ENCODE measurements at places on chromosomes 2 and 18. TPM values are rescaled to one million over a fixed set of nuclear protein-coding genes. Genes with fewer than 3 reads are reported as not detected.
A peak's percentile ranks its signal among the peaks of the same experiment; 100 is the strongest.

GRCh38 chr18:76662626-76663025 lies 159.7 kb upstream of the ZNF236 start:
- no peaks in the 10 kb centered on the region for H3K36me3 ChIP-seq
- H3K4me3 ChIP-seq = no peak overlapping the region
- H3K4me1 ChIP-seq = peaks cover 11% of the 10 kb centered on the region
- H3K27me3 ChIP-seq = peaks cover 18% of the 10 kb centered on the region
- no peak overlapping the region for H3K27ac ChIP-seq

- no peak for DNase-seq
- no peaks in the 10 kb centered on the region for H3K27me3 ChIP-seq
- H3K27ac ChIP-seq = no peak overlapping the region
- no peak overlapping the region for H3K4me3 ChIP-seq
Measured at GRCh38 chr2:171882089-171882769, 11.8 kb downstream of the SLC25A12 start.

- H3K27me3 ChIP-seq = no peaks in the 10 kb centered on the region
- H3K27ac ChIP-seq = no peak overlapping the region
- no peak for DNase-seq
- no peak overlapping the region for H3K4me3 ChIP-seq
Measured at GRCh38 chr18:46294318-46294717, 190.1 kb downstream of the HAUS1 start.

- H3K4me1 ChIP-seq = no peaks in the 10 kb centered on the region
- DNase-seq = no peak
Measured at GRCh38 chr2:227198866-227199265, 34.4 kb downstream of the COL4A3 start.

DNA sequence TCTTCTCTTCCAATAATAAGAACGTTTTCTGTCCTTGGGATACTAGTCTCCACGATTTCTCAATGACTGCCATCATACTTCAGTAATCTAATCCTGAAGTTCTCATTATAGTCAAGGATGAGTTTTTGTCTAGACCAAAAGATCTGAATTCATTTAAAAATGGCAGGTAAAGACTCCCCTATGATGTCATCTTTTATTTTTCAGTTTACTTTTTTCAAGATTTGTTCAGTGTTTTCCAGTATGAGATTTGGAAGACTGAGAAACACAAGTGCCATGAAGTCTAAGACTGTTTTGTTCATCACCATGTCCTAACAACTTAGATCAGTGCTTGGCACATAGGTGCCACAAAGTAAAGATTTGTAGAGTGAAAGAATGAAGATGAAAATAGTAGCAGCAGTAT lies 35.8 kb upstream of the PPP4R3B start:
- no peaks in the 10 kb centered on the region for H3K4me1 ChIP-seq

GRCh38 chr2:64655018-64655664 lies 1.4 kb upstream of the SERTAD2 start:
- DNase-seq = no peak
- peaks cover 69% of the 10 kb centered on the region for H3K4me1 ChIP-seq
- peak overlapping the region; percentile 96 for H3K27ac ChIP-seq
- H3K36me3 ChIP-seq = peaks cover 4% of the 10 kb centered on the region
- H3K27me3 ChIP-seq = no peaks in the 10 kb centered on the region
- H3K4me3 ChIP-seq = peak overlapping the region; percentile 93

DNA sequence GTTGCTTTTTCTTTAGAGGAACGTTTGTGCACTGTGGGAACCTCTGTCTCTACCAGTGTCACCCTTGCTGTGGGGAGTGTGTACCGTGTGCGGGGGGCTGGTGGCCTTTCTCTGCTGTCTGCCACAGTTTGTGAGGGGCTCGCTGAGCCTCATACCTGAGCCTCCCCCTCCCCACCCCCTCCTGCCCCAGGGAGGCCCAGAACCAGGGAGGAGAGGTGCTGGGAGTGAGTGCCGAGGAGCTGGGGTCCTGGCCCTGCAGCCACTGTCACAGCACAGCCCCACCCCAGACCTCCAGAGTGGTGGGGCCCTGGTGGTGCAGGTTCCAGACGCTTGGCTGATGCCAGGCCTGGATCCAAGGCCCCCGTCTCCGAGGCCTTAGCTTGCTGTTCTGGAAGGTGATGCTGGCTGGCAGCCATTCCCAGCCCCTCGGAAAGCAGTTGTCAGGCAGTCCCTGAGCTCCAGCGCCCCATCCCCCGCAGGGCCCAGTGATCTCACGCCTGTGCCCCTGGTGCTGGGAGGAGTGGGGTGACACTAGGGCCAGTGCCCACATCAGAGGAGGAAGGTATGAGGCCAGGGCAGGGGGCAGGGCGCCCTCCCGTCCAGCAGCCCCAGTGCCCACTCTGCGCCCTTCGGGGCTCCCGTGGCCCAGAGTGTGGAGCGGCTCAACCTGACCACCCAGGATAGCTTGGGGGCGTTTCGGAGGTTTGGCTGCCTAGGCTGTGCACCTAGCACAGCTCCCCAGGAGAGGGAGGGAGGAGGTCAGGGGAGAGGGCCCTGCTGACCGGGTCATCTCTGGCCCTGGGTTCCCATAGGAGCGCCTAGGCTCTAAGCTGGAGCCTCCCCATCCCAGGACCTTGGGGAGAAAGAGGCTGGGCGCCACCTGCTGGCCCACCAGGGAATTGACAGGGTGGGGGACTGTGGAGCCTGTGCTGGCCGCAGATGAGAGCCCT lies 53.0 kb upstream of the ALPP start:
- H3K4me3 ChIP-seq = no peak overlapping the region
- DNase-seq = peak; percentile 63
- no peaks in the 10 kb centered on the region for H3K36me3 ChIP-seq
- H3K27me3 ChIP-seq = no peaks in the 10 kb centered on the region
- peaks cover 53% of the 10 kb centered on the region for H3K4me1 ChIP-seq
- peak overlapping the region; percentile 25 for H3K27ac ChIP-seq

- no peak for DNase-seq
- H3K36me3 ChIP-seq = peaks cover under 1% of the 10 kb centered on the region
- H3K4me1 ChIP-seq = peaks cover 11% of the 10 kb centered on the region
- H3K27ac ChIP-seq = no peak overlapping the region
Measured at GRCh38 chr2:177622521-177622920, 229.9 kb downstream of the AGPS start.

DNA sequence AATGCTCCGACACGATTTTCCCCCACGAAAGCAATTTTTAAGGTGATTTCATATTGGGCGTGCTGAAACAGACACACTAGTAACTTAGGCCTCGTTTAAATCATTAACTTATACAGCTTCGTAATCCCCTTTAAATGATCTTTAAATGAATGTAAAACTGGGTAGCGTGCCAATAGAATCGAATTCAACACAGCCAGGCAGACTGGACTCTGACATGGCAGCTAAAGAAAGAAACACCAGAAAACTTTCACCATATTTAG lies 2.4 kb upstream of the ID2 start:
- H3K27ac ChIP-seq = peak overlapping the region; percentile 71
- H3K36me3 ChIP-seq = peaks cover 2% of the 10 kb centered on the region
- peaks cover 53% of the 10 kb centered on the region for H3K4me1 ChIP-seq
- H3K4me3 ChIP-seq = peak overlapping the region; percentile 78

DNA sequence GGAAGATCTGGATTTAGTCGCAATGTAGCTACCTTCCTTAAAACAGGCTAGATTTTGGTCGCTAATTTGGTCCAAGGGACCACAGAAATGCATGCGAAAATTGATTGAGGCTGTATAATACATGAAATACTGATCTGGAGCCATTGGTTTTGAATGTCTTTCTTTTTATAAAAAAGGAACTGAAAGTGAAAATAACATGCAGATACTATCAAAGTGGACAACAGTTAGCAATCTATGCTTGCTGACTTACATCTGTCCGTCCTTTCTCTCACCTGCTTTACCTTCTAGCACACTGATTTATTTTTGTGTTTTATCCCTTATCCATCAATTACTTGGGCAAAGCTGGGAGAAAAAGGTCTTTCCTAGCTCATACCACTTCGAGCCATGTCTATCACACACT lies 1459.8 kb upstream of the ACVR2A start:
- H3K27ac ChIP-seq = no peak overlapping the region
- H3K36me3 ChIP-seq = no peaks in the 10 kb centered on the region
- no peaks in the 10 kb centered on the region for H3K4me1 ChIP-seq
- no peak for DNase-seq

DNA sequence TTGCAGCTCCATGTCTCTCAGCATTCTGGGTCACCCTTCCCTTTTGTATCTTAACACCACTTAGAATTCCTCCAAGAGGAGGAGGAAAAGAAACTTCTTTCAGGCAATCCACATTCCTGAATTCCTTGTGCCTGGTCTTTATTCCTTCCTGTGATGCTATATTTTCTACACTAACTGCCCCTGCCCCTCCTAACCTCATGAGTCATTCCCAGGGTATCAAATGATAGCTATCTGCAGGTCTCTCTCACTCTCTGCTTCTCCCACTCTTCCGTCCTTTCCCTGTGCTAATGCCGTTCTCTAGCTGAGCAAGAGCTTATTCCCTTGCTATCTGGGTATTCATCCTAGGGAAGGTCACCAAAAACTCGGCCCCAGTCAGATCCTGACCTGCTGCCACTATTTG lies 395.0 kb upstream of the TCF4 start:
- H3K4me3 ChIP-seq = no peak overlapping the region
- no peak for DNase-seq
- H3K36me3 ChIP-seq = no peaks in the 10 kb centered on the region

DNA sequence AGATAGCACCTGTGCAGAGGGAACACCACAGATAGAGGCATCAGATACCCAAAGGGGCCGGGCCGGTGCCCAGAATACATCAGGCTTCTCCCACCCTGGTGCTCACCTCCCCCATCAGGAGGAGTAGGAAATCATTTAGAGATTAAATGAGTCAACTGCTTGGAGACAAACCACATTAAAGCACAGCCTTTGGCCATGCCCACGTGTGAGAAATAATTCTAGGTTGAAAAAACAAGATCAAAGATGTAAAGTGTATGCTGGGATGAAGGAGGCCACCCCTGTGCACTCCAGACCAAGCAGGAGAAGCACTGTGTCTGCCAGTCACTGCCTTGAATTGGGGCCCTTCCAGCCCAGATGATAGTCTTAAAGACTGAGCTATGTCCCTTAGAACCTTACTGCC lies 152.8 kb upstream of the ACAA2 start:
- peaks cover 3% of the 10 kb centered on the region for H3K27me3 ChIP-seq
- no peaks in the 10 kb centered on the region for H3K36me3 ChIP-seq
- no peak overlapping the region for H3K4me3 ChIP-seq
- peaks cover 7% of the 10 kb centered on the region for H3K4me1 ChIP-seq
- H3K27ac ChIP-seq = no peak overlapping the region
- DNase-seq = no peak

- H3K27ac ChIP-seq = peak overlapping the region; percentile 66
- no peak overlapping the region for H3K4me3 ChIP-seq
- H3K4me1 ChIP-seq = peaks cover 35% of the 10 kb centered on the region
- H3K36me3 ChIP-seq = no peaks in the 10 kb centered on the region
- H3K27me3 ChIP-seq = no peaks in the 10 kb centered on the region
Measured at GRCh38 chr2:113967272-113967671, 77.4 kb downstream of the ACTR3 start.

DNA sequence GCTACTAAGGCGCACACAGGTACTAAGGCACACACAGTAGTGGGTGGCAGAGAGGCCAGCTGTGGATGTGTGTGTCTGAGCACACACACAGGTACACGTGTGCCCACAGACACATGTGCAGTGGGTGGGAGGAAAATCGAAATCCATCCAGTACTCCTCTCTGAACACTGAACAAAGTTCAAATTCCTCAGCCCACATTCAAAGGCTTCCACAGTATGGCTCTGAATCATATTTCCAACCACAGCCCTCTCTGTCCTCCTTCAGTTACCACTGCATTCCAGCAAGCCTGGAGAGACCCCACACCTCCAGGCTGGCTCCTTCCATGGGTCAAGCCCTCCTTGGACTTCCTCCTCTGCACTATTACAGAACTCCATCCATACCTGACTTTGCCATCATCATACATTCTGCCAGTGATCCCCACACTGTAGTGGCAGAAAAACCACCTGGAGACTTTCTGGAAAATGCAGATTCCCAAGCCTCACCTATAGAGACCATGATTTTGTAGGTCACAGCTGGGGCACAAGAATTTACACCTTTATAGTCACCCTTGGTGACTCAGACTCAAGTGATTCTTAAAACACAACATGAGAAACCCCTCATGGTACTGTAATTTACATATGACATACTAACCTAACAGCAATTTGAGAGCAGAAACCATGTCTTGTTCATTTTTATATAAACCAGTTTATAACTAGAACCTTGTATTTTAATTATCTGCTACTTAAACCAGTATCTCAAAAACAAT lies 31.4 kb downstream of the EPG5 start:
- H3K4me1 ChIP-seq = peaks cover 18% of the 10 kb centered on the region
- no peak for DNase-seq
- H3K4me3 ChIP-seq = no peak overlapping the region
- H3K27ac ChIP-seq = no peak overlapping the region
- peaks cover 22% of the 10 kb centered on the region for H3K36me3 ChIP-seq

GRCh38 chr2:217801115-217801531 lies 201.7 kb downstream of the TNS1 start:
- no peak overlapping the region for H3K4me3 ChIP-seq
- H3K27me3 ChIP-seq = peaks cover 4% of the 10 kb centered on the region
- peaks cover 9% of the 10 kb centered on the region for H3K4me1 ChIP-seq
- no peak overlapping the region for H3K27ac ChIP-seq
- no peaks in the 10 kb centered on the region for H3K36me3 ChIP-seq

GRCh38 chr2:20608666-20609348 lies 42.1 kb downstream of the HS1BP3 start:
- H3K27ac ChIP-seq = no peak overlapping the region
- H3K4me3 ChIP-seq = no peak overlapping the region
- H3K4me1 ChIP-seq = no peaks in the 10 kb centered on the region
- no peaks in the 10 kb centered on the region for H3K27me3 ChIP-seq

CCDC148 gene
- total RNA-seq = not detected

GAREM2 gene
- total RNA-seq = 5.9 TPM

ATP8B1 gene
- total RNA-seq = 0.08 TPM

MAL gene
- 116 TPM for total RNA-seq

ITPRIPL1 gene
- total RNA-seq = 1.4 TPM

CCDC178 gene
- not detected for total RNA-seq

EVX2 gene
- total RNA-seq = not detected

CYBRD1 gene
- total RNA-seq = 0.47 TPM

CELF4 gene
- not detected for total RNA-seq

ATF2 gene
- 58.2 TPM for total RNA-seq

PRKCE gene
- total RNA-seq = 20.2 TPM

Data from naive thymus-derived CD8-positive, alpha-beta T cell (primary cell).